ENCODE measurements at places on chromosomes 7 and 10. TPM values are rescaled to one million over a fixed set of nuclear protein-coding genes. Genes with fewer than 3 reads are reported as not detected.

DNA sequence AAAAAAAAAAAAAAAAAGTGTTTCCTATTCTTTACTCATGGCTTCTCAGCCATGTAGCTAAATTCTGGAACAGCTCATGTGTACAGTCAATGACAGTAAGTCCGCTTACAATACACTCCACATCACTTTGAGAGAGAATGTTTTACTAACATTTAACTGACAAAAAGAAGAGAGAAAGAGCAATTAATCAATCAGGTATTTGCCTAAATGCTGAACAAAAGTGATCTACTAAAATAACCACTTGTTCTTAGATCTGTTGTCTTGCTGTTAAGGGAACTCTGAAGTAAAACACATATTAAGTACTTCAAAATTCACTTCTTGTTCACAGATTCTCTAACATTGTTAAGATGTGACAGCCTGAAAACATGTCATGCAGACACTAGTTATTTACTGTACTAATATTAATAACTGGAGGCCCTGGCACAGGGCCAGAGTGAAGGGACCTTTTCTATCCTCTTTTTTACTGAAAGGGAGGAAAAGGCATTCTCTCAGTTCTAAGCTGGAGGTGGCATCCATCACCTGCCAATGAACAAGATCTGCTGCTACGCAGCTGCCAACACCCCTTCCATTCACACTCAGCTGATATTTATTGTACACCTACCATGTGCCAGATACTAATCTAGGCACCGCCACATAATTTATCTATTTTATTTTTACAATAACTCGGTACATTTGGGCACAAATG is 72.6 kb downstream of the AHR start:
- DNase-seq: no peak

DNA sequence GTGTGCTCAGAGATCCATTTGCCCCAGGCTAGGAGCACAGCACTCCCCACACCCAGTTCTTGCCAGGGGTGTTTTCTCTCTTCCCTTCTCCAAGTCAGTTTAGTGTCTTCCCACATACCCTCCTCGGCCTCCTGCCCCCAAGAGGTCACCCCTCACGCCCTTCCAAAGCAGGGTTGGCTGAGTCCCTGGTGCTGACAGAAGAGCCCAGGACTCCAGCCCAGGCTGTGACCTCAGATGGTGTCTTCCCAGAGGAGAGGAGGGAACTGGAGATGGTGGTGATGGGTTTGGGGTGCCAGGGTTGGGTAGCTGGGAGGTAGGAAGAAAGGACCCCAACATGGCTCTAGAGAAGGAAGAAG is 19.8 kb downstream of the ZNF775 start:
- DNase-seq: no peak

- DNase-seq: no peak
These were observed 33.4 kb downstream of the PDGFA start for GRCh38 chr7:486216-486743.

DNA sequence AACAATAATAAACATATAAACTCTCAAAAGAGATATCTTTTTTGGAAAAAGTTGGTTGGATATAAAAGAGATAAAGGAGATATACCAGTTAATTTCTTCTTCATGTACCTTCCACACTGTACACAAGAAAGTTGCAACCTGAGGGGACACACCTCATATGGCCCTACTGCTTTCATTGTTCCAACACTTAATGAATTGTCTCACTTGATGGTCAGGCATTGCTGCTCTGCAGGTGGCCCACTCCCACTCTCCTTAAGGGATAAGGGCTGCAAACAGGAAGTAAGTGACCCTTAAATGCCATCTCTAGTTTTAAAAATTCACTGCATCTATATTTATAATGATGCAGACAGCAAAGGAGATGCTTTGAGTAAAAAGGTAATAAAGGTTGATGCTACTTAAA is 152.3 kb downstream of the BTAF1 start:
- no peak for DNase-seq

DNA sequence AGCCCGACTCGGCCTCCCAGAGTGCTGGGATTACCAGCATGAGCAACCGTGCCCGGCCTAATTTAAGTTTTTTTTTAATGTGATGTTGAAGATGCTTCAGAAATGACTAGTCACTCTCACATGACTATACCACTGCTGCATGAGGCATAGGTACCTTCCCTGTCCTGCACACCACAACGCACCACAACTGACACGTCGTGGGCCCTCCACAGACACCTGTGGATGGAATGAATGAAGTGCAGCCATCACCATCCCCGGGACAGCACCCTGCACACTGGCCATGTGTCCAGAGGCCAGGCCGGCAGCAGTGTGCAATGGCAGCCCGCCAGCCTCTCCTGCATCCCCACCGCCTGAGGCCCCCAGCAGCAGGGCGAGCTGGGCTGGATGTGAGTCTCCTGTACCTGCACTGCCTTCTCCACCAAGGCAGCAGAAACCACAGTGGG is 55.1 kb downstream of the VOPP1 start:
- DNase-seq: no peak

DNA sequence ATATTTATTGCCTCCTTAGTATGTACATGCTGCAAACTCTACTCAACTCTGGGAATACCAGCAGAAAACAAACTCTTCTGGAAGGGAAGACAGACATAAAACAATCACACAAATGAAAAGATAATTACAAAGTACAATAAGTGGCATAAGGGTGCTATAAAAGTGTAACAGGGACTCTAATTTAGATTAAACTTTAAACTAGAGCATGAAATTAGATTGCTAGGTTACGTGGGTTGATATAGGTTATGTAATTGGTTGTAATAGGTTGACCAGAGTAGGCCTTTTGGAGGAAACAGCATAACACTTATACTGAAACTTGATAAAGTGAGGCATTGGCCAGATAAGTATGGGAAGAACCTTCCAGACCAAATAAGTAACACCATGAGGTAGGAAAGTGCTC is 26.2 kb upstream of the DKK1 start:
- DNase-seq: no peak

- peak; percentile 48 for DNase-seq
These were observed 220.9 kb upstream of the MKLN1 start for GRCh38 chr7:131106681-131107336.

DNA sequence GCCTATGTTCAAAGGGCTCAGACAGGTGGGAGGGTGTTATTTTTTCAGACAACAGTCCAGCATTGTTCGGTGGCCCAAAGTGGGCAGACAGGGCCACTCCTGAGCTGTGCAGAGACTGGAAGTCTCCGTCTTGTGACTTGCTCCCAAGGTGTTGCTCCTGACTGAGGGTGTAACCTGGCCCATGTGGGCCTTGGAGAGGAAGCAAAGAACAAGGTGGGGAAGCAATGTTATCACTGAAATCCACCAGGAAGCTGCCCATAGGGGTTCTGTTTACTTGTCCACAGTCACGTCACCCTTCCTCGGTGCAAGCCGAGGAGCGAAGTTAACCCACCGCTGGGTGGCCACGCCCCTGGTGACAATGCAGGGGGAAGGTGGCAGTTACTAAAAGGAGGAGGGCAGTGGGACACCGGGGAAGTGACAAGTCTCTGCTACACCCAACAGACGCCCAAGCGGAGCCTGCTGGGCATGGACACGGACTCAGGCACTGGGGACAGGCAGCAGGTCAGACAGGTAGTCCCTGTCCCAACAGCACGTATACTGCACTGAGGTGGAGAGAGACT is 311.6 kb upstream of the MKI67 start:
- DNase-seq: no peak

Gene SFXN3
- total RNA-seq: 47.7 TPM

Gene PHYHIPL
- 38.8 TPM for total RNA-seq

Gene CHAT
- 7.4 TPM for total RNA-seq
